Neural cell (in vitro differentiated cells): ENCODE measurements at places on chromosomes 3 and 15. TPM values are rescaled to one million over a fixed set of nuclear protein-coding genes. Genes with fewer than 3 reads are reported as not detected.

ZMYND10 gene
- polyA plus RNA-seq = 5.0 and 5.2 TPM in 2 replicates

SLC22A13 gene
- 0.16 TPM in 1 of 2 replicates, not detected in the other for polyA plus RNA-seq

NEIL1 gene
- polyA plus RNA-seq = 18.6 and 21.7 TPM in 2 replicates

IQCF6 gene
- not detected in 2 replicates for polyA plus RNA-seq

ARHGEF26 gene
- polyA plus RNA-seq = 3.7 and 5.7 TPM in 2 replicates

EAF2 gene
- polyA plus RNA-seq = 1.2 and 2.0 TPM in 2 replicates

ABHD6 gene
- 34.0 and 38.9 TPM in 2 replicates for polyA plus RNA-seq

BCHE gene
- 2.0 and 2.6 TPM in 2 replicates for polyA plus RNA-seq

CD200R1 gene
- 0.54 and 0.72 TPM in 2 replicates for polyA plus RNA-seq

COL8A1 gene
- 0.04 and 0.92 TPM in 2 replicates for polyA plus RNA-seq

SKIL gene
- polyA plus RNA-seq = 32.6 and 36.9 TPM in 2 replicates

IL20RB gene
- polyA plus RNA-seq = 2.0 and 3.0 TPM in 2 replicates

GP5 gene
- 0.14 and 0.16 TPM in 2 replicates for polyA plus RNA-seq

CHAC1 gene
- polyA plus RNA-seq = 3.6 and 7.0 TPM in 2 replicates

SEMA3G gene
- polyA plus RNA-seq = not detected in 2 replicates

AHSG gene
- polyA plus RNA-seq = 0.40 and 1.1 TPM in 2 replicates

GOLGA8J gene
- not detected in 2 replicates for polyA plus RNA-seq

ACSBG1 gene
- 0.04 and 0.32 TPM in 2 replicates for polyA plus RNA-seq

CHRM5 gene
- 0.10 and 3.9 TPM in 2 replicates for polyA plus RNA-seq

DNAH12 gene
- 1.6 and 1.8 TPM in 2 replicates for polyA plus RNA-seq

CASR gene
- polyA plus RNA-seq = not detected in 2 replicates

NR2E3 gene
- not detected in 2 replicates for polyA plus RNA-seq

WNT5A gene
- 0.59 and 0.74 TPM in 2 replicates for polyA plus RNA-seq

SAXO2 gene
- 4.0 and 8.6 TPM in 2 replicates for polyA plus RNA-seq

GABRR3 gene
- polyA plus RNA-seq = not detected in 2 replicates

NPAP1 gene
- 0.10 and 0.40 TPM in 2 replicates for polyA plus RNA-seq

SLC28A1 gene
- polyA plus RNA-seq = not detected in 2 replicates

DZIP1L gene
- polyA plus RNA-seq = 1.7 and 2.7 TPM in 2 replicates

PLSCR5 gene
- 0.37 TPM in 1 of 2 replicates, not detected in the other for polyA plus RNA-seq

ZNF501 gene
- 5.6 and 7.3 TPM in 2 replicates for polyA plus RNA-seq

LARP6 gene
- polyA plus RNA-seq = 18.2 and 20.4 TPM in 2 replicates

SLC12A1 gene
- polyA plus RNA-seq = 0.54 and 0.67 TPM in 2 replicates

PRICKLE2 gene
- 8.7 TPM in 2 replicates for polyA plus RNA-seq

GPX1 gene
- polyA plus RNA-seq = 106 and 130 TPM in 2 replicates

CCDC80 gene
- polyA plus RNA-seq = 0.14 and 2.5 TPM in 2 replicates

CCDC54 gene
- polyA plus RNA-seq = not detected in 2 replicates

LYZL4 gene
- not detected in 2 replicates for polyA plus RNA-seq

ISLR2 gene
- polyA plus RNA-seq = 301 and 330 TPM in 2 replicates

RPSA gene
- polyA plus RNA-seq = 1,510 and 1,629 TPM in 2 replicates

MINAR1 gene
- polyA plus RNA-seq = 2.7 and 3.1 TPM in 2 replicates

GCSAM gene
- not detected in 2 replicates for polyA plus RNA-seq

LRTM1 gene
- polyA plus RNA-seq = not detected in 2 replicates

POPDC2 gene
- 3.4 and 10.3 TPM in 2 replicates for polyA plus RNA-seq

BLM gene
- polyA plus RNA-seq = 2.2 and 4.5 TPM in 2 replicates

CLCN2 gene
- 13.4 and 14.0 TPM in 2 replicates for polyA plus RNA-seq

HLTF gene
- polyA plus RNA-seq = 108 and 164 TPM in 2 replicates

STARD5 gene
- 0.10 and 0.76 TPM in 2 replicates for polyA plus RNA-seq
